ENCODE measurements at places on chromosomes 3 and 15. TPM values are rescaled to one million over a fixed set of nuclear protein-coding genes. Genes with fewer than 3 reads are reported as not detected.

The CHST13 gene
- total RNA-seq: 43.8 TPM

The SHF gene
- total RNA-seq: 18.4 TPM

The CACNA1D gene
- total RNA-seq: 8.0 TPM

The IQCF5 gene
- total RNA-seq: not detected

The RFTN1 gene
- 20.9 TPM for total RNA-seq

The GOLGA8N gene
- 8.8 TPM for total RNA-seq

The RLBP1 gene
- total RNA-seq: not detected

The CHRM5 gene
- not detected for total RNA-seq

The SOX14 gene
- total RNA-seq: not detected

The SLC28A1 gene
- total RNA-seq: 64.6 TPM

The SPINT1 gene
- total RNA-seq: 1.6 TPM

The CYB561D2 gene
- 17.9 TPM for total RNA-seq

The GOLGA8R gene
- total RNA-seq: 3.9 TPM

The THRB gene
- total RNA-seq: 30.7 TPM

The PCBP4 gene
- 7.4 TPM for total RNA-seq

The OCA2 gene
- total RNA-seq: 0.10 TPM

The TEX9 gene
- total RNA-seq: 0.81 TPM

The EAF2 gene
- total RNA-seq: 2.2 TPM

The PLS1 gene
- 14.2 TPM for total RNA-seq

The CACNA2D3 gene
- total RNA-seq: 0.10 TPM

The EPHA3 gene
- total RNA-seq: 1.5 TPM

The CLDN16 gene
- 1.2 TPM for total RNA-seq

The IREB2 gene
- 25.1 TPM for total RNA-seq

The CNTN3 gene
- total RNA-seq: 5.7 TPM
